ENCODE measurements at places on chromosomes 6 and 20. TPM values are rescaled to one million over a fixed set of nuclear protein-coding genes. Genes with fewer than 3 reads are reported as not detected.
A peak's percentile ranks its signal among the peaks of the same experiment; 100 is the strongest.

DNA sequence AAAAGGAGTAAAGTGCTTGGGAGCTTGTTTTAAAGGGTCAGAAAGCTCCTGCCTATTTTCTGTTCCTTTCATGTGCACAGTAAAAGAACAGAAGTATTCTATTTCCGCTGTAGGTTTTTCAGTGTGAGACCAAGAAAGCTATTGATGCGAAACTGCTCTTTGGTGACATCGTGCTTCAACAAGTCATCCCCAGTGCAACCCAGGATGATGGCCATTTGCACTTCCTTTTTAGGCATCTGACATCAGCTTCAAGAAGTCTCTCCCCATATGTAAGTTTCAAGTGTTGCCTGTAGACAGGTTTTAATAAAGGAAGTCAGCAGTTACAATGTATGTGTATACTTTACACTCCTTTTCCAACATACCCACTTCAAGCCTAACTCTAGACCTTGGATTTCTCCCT is 131.6 kb downstream of the RFX6 start:
- H3K27ac ChIP-seq, result no peak overlapping the region
- H3K27me3 ChIP-seq, result peaks cover 35% of the 10 kb centered on the region
- no peaks in the 10 kb centered on the region for H3K36me3 ChIP-seq
- H3K4me1 ChIP-seq, result no peaks in the 10 kb centered on the region
- no peak overlapping the region for H3K4me3 ChIP-seq

SPDEF gene
- total RNA-seq, result not detected

LY6G6F gene
- total RNA-seq, result not detected

DNA sequence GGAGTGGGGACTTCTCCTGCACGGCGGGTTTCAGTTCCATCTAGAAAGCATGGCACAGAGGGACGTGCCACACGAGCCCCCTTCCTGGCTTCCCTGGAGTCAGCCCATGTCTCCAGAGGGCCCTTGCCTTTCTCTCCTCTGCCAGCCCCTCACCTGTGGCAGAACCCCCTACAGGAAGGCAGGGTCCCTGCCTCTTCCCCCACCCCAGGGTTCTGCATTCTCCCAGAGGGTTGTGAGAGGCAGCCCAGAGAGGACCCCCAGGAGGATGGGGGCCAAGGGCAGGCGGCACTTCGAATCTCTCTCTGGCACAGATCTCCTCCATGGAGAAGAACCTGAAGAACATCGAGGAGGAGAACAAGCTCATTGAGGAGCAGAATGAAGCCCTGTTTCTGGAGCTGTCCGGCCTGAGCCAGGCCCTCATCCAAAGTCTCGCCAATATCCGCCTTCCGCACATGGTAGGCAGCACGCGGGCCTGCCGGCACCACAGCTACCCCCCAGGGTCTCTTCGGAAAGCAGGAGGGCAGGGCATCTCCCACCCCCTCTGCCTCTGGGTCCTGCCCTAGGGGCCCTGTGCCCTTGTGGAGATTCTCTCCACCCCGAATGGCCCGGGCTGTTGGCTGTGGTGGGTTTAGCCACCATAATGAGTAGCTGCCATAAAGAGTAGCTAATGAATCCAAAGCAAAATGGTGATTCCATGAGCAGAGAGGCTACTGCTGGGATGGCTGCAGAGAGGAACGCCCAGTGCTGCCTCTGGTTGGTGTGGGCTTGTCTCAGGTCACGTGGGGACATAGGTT is 15.9 kb upstream of the PCMTD2 start:
- no peaks in the 10 kb centered on the region for H3K4me1 ChIP-seq
- H3K27me3 ChIP-seq, result peaks cover 40% of the 10 kb centered on the region
- no peak overlapping the region for H3K4me3 ChIP-seq
- DNase-seq, result no peak

DNA sequence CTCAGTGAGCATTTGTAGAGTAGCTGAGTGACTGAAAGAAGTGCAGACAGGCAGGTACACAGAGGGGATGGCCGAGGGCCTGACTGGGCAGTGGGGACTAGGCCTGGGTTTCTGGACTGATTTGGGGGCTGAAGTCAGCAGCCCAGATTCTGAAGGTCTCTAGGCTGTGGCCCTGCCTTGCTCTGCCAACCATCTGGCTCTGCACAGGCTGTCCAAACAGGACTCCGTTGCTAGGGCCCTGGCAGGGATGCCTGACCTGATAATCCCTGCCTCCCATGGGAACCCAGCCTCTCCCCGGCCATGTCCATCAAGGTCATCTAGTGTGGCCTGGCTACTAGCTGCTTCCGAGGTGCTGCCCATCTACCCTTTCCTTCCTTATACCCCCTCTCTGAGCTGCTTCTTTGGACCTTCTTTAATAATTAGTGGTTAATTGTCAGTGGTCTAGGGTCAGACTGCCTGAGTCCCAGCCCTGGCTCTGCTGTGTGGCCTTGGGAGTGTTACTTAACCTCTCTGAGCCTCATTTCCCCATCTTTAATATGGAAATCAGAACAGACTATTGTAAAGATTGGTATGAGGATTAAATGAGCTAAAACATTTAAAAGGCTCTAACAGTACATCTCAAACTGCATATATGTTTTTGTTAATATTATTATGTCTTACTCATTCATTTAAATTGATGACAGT is 137.9 kb downstream of the VEGFA start:
- H3K27me3 ChIP-seq, result no peaks in the 10 kb centered on the region
- H3K36me3 ChIP-seq, result peaks cover 5% of the 10 kb centered on the region
- H3K4me3 ChIP-seq, result no peak overlapping the region
- H3K27ac ChIP-seq, result no peak overlapping the region
- DNase-seq, result no peak
- H3K4me1 ChIP-seq, result peaks cover 28% of the 10 kb centered on the region

- DNase-seq, result no peak
- no peaks in the 10 kb centered on the region for H3K36me3 ChIP-seq
- H3K27ac ChIP-seq, result no peak overlapping the region
- no peaks in the 10 kb centered on the region for H3K27me3 ChIP-seq
Measured at GRCh38 chr20:7912551-7912950, 27.7 kb downstream of the HAO1 start.

FGD2 gene
- total RNA-seq, result not detected

DNA sequence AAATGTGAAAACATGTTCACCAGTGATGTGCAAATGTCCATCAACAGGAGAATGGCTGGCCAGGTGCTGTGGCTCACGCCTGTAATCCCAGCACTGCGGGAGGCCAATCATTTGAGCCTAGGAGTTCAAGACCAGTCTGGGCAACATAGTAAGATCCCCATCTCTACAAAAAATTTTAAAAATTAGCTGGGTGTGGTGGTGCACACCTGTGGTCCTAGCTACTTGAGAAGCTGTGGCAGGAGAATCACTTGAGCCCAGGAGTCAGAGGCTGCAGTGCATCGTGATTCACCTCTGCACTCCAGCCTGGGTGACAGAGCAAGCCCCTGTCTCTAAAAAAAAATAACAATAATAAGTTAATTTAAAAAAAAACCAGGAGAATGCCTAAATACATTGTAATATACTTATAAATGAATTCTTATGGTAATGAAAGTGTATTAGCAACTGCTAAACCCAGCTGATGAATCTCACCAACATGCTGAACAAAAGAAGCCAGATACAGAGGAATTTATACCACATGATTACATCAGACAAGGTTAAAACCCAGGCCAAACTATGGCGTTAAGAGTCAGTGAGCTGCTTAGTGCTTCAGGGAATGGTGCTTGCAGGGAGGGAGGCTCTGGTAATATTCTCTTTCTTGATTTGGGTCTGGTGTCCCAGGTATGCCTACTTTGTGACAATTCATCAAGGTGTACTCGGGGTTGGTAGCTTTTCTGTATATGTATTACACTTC is 36.4 kb downstream of the RPP40 start:
- no peaks in the 10 kb centered on the region for H3K4me1 ChIP-seq
- DNase-seq, result no peak
- H3K27ac ChIP-seq, result no peak overlapping the region
- no peaks in the 10 kb centered on the region for H3K27me3 ChIP-seq
- H3K36me3 ChIP-seq, result no peaks in the 10 kb centered on the region
- no peak overlapping the region for H3K4me3 ChIP-seq

DNA sequence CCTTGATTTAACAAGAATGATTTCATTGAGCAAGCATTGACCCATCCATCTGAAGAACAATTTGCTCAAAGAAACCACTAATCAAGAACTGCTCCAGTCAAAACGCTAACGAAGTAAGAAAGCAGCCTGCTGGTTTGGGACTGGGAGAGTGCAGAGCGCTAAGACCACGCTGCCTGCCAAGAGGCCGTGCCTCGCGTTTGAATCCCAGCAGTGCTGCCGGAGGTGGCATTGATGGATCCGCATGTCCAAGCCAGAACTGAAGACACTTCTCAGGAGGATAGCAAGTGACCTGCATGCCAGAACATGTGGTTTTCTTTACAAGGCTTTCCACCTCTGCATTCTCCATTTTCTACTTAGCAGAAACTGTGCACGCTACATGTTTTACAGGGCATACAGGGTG is 105.2 kb upstream of the FOXC1 start:
- no peak overlapping the region for H3K4me3 ChIP-seq
- H3K27me3 ChIP-seq, result no peaks in the 10 kb centered on the region
- H3K36me3 ChIP-seq, result no peaks in the 10 kb centered on the region

DNA sequence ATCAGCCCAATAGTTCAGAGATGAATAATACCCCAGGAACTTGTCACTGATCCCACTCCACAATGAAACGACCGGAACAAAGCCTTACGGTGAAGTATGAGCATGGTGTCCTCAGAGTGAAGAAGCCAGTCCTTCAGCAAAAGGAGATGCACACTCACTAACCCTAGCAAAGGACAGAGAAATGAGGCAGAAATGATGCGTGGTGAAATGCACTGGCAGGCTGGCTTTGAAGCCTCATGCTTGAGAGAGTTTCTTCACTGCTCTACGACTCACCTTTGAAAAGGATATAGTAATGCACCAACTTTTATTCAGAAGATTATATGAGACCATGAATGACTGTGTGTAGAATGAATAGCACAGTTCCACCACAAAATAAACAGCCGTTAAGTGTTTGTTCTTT is 74.8 kb downstream of the PHACTR1 start:
- H3K4me3 ChIP-seq, result no peak overlapping the region
- H3K36me3 ChIP-seq, result no peaks in the 10 kb centered on the region
- no peak overlapping the region for H3K27ac ChIP-seq
- DNase-seq, result no peak
- no peaks in the 10 kb centered on the region for H3K4me1 ChIP-seq
- peaks cover 38% of the 10 kb centered on the region for H3K27me3 ChIP-seq

- no peaks in the 10 kb centered on the region for H3K36me3 ChIP-seq
- no peaks in the 10 kb centered on the region for H3K27me3 ChIP-seq
- H3K27ac ChIP-seq, result no peak overlapping the region
- peaks cover 7% of the 10 kb centered on the region for H3K4me1 ChIP-seq
- DNase-seq, result no peak
Measured at GRCh38 chr6:87710090-87710489, 8.1 kb upstream of the AKIRIN2 start.

DNA sequence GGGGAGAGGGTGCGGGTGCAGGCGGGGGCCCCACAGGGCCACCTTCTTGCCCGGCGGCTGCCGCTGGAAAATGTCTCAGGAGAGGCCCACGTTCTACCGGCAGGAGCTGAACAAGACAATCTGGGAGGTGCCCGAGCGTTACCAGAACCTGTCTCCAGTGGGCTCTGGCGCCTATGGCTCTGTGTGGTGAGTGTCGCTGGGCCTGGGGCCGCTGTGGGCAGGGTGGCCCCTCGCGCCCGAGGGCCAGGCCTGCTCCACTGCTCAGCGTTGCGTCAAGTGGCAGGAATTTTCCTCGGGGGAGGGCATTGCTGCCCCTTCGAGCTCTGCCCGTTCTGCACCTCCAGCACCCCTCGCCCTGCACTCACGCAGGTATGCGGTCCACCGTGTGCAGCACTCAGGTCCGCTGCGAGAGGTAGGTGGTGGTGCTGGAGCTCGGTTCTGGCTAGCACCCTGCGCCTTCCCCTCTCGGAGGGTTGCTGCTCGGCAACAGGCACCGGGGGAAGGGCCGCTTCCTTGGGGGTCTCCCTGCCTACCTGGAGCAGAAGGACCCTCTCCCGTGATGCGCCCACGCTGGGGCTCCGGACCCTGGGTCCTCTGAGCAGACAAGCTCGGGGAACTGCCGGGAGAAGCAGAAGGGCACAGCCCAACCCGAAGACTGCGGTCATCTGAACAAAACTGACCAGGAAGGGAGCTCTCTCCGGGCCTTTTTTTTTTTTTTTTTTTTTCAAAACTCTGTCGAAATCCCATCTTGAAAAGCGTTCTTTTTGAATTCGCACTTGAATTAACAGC is 674 bp downstream of the MAPK14 start:
- H3K27me3 ChIP-seq, result no peaks in the 10 kb centered on the region
- no peaks in the 10 kb centered on the region for H3K36me3 ChIP-seq
- peaks cover 9% of the 10 kb centered on the region for H3K4me1 ChIP-seq
- peak; percentile 41 for DNase-seq
- H3K4me3 ChIP-seq, result peak overlapping the region; percentile 88
- H3K27ac ChIP-seq, result peak overlapping the region; percentile 94

- H3K27me3 ChIP-seq, result no peaks in the 10 kb centered on the region
- DNase-seq, result no peak
- H3K27ac ChIP-seq, result no peak overlapping the region
- no peaks in the 10 kb centered on the region for H3K4me1 ChIP-seq
- H3K36me3 ChIP-seq, result peaks cover 6% of the 10 kb centered on the region
Measured at GRCh38 chr6:75760320-75760719, 11.3 kb downstream of the MYO6 start.

- no peak overlapping the region for H3K4me3 ChIP-seq
- no peak for DNase-seq
- no peak overlapping the region for H3K27ac ChIP-seq
- no peaks in the 10 kb centered on the region for H3K36me3 ChIP-seq
Measured at GRCh38 chr20:40592941-40593340, 96.1 kb downstream of the MAFB start.

GRCh38 chr6:37802810-37803209 is 16.7 kb upstream of the ZFAND3 start:
- no peak for DNase-seq
- H3K27me3 ChIP-seq, result peaks cover 16% of the 10 kb centered on the region
- H3K27ac ChIP-seq, result no peak overlapping the region
- H3K4me3 ChIP-seq, result no peak overlapping the region
- no peaks in the 10 kb centered on the region for H3K4me1 ChIP-seq

DNA sequence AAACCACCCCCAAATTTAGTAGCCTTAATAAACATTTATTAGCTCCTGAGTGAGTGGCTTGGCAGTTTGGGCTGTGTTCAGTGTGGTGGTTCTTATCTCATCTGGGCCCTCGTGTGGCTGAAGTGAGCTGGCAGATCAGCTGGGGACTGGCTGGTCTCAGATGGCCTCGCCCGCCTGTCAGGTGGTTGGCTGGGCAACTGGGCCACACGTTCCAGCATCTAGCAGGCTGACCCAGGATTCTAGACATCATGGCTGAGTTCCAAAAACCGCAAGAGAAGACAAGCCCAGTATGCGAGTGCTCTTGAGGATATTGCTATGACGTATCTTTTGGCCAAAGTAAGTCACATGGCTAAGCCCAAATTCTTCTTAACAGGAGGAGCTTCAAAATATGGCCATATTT is 28.9 kb downstream of the EIF2S2 start:
- H3K4me3 ChIP-seq, result no peak overlapping the region
- H3K36me3 ChIP-seq, result peaks cover 77% of the 10 kb centered on the region
- peaks cover 24% of the 10 kb centered on the region for H3K4me1 ChIP-seq

WFDC5 gene
- not detected for total RNA-seq

MTCH1 gene
- total RNA-seq, result 78.2 TPM

OCSTAMP gene
- not detected for total RNA-seq

Data from MCF 10A (cell line).